SK-N-MC (cell line): ENCODE measurements at places on chromosomes 4 and X.

- DNase-seq: no peak
Measured at GRCh38 chrX:22349116-22349515, 76.4 kb downstream of the CBLL2 start.

DNA sequence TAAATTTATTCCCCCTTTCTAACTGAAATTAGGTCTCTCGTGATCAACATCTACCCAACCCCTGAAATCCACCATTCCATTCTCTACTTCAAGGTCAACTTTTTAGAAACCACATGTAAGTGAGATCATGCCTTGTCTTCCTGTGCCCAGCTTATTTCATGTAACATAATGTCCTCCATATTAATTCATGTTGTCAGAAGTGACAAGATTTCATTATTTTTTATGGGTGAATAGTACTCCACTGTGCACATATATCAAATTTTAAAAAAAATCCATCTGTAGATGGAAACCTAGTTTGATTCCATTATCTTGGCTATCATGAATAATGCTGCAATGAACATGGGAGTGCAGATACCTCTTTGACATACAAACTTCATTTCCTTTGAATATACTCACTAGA is 1.5 kb downstream of the PPID start:
- DNase-seq: no peak

GRCh38 chr4:76680952-76681351 is 217.0 kb downstream of the SOWAHB start:
- no peak for DNase-seq

DNA sequence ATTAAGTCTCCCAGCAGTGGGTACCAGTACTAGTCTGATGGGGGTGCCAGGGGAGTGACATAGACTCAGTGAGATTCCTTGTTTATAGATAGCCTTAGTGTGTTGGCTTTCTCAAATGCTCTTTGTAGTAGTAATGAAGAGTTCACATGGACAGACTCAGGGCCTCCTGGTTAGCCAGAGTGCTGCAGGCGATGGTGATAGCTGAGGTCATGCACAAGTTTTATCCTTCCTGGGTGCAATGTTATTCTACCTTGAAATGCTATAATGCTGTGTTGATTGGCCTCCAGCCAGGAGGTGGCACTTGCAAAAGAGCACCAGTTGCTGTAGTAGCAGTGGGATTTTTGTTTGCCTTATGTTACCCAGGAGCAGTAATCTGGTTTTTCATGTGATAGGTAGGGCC is 35.5 kb upstream of the ADH4 start:
- DNase-seq: no peak

DNA sequence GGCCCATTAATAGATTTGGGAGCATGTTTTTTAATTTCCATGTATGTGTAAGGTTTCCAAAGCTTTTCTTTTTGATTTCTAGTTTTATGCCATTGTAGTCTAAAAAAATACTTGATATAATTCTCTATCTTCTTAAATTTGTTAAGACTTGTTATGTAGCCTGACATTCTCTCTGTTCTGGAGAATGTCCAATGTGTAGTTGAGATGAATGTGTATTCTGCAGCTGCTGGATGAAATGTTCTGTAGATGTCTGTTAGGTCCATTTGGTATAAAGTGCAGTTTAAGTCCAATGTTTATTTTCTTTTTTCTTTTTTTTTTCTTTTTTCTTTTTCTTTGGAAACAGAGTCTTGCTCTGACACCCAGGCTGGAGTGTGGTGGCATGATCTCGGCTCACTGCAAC is 378.5 kb upstream of the MAD2L1 start:
- no peak for DNase-seq

DNA sequence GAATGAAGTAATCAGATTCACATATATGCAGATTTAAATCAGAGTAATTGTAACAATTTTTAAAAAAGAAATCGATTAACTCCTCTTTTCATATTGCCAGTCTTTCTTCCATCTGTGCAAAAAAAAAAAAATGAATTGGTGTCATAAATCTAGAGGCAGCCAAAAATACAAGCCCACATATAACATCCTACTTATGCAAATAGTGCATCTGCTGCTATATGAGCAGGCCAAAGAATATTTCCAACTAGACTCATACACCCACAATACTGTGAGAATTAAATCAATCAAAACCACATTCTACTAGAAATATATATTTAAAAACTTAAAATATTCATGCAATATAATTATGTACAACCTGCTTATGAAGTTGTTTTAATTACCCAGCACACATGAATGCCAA is 298.1 kb upstream of the TRAM1L1 start:
- DNase-seq: no peak

- no peak for DNase-seq
Measured at GRCh38 chrX:103806862-103807474, 25.1 kb downstream of the RAB9B start.

- no peak for DNase-seq
Measured at GRCh38 chr4:80091184-80091583, 18.2 kb upstream of the ANTXR2 start.
